Hindlimb muscle (tissue), 1 donor: ENCODE measurements at places on chromosomes 5 and 9.

- no peak for DNase-seq
These were observed 388.0 kb downstream of the ICE1 start for GRCh38 chr5:5810461-5810860.

DNA sequence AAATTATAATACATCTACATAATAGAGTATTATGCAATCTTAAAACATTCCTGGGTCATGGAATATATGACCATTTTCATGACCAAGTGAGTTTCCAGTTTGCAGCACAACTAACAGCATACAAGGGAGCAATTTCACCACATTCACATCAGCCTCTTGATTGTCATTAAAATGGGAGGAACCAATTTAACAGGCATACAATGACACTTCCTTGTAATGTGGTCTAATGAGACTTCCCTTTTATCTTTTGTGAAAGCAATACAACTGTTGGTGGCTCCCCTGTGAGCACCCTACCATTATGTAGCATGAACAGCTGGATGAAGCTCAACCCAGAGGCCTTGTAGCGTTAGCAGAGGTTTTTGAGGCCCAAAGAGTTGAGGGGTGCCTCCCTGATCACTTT, 13.6 kb upstream of the TMOD1 start:
- no peak for DNase-seq

DNA sequence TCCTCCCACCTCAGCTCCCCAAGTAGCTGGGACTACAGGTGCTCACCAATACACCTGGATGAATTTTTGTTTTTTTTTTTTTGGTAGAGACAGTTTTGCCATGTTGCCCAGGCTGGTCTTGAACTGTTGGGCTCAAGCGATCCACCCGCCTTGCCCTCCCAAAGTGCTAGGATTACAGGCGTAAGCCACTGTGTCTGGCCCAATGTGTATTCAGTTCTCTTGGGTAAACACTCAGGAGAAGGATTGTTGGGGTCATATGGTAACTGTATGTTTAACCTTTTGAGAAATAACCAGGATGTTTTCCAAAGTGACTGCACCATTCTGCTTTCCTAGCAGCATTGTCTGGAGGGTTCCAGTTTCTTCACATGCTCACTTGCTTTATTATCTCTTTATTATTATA, 67.4 kb downstream of the TNPO1 start:
- no peak for DNase-seq

GRCh38 chr9:36150574-36151315, 14.2 kb downstream of the GLIPR2 start:
- DNase-seq, result no peak

- no peak for DNase-seq
These were observed 41.7 kb upstream of the UBAC1 start for GRCh38 chr9:136002881-136003280.

GRCh38 chr5:158824241-158824882, 275.4 kb downstream of the EBF1 start:
- no peak for DNase-seq

GRCh38 chr9:79127661-79128060, 444.1 kb upstream of the TLE4 start:
- DNase-seq, result no peak

GRCh38 chr9:88006511-88007290, 32.4 kb upstream of the CDK20 start:
- no peak for DNase-seq

- no peak for DNase-seq
These were observed 123.5 kb downstream of the SCAMP1 start for GRCh38 chr5:78483809-78484521.
